HFFc6 (cell line): ENCODE measurements at places on chromosomes 11 and 22. TPM values are rescaled to one million over a fixed set of nuclear protein-coding genes. Genes with fewer than 3 reads are reported as not detected.

EIF3L gene
- total RNA-seq, result 316 to 351 TPM (median 343 TPM) in 3 replicates

DNA sequence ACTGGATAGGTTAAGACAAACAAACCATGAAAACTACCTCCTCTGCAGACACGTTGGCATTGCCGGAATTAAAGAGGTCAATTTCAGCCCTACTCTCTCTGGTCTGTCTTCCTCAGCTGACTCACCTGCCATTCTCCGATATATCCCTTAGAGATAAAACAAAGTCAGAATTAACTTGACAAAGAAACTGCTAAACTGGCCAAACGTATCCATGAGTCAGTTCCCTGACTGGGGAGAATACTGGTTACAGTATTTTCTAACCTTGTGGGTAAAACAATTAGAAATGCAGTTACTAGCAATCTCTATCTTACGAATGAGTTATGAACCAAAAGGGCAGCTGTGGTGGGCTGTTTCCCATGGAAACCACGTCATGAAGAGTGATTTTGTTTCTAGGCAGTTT lies 96.2 kb downstream of the RDX start:
- no peak for DNase-seq

- no peak for DNase-seq
These were observed 3.1 kb upstream of the PGGHG start for GRCh38 chr11:285894-286220.

DNA sequence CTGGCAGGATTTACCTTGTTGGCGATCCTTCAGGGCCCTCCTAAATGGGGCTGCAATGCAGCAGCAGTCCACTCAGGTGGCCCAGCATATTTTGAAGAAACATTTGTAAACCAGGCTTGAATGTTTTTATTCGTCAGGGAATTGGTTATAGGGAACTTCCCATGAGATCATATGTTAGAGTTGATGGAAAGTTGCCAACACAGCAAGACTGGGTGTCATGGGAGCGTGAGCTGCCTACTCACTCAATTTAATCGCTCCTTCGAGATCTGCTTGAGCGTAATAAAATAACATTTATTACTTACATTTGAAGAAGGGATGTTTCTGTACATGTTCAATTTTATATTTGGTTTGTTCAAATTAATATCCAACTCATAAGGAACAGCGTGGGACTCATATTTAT lies 19.4 kb downstream of the OR2AT4 start:
- DNase-seq, result no peak

DNA sequence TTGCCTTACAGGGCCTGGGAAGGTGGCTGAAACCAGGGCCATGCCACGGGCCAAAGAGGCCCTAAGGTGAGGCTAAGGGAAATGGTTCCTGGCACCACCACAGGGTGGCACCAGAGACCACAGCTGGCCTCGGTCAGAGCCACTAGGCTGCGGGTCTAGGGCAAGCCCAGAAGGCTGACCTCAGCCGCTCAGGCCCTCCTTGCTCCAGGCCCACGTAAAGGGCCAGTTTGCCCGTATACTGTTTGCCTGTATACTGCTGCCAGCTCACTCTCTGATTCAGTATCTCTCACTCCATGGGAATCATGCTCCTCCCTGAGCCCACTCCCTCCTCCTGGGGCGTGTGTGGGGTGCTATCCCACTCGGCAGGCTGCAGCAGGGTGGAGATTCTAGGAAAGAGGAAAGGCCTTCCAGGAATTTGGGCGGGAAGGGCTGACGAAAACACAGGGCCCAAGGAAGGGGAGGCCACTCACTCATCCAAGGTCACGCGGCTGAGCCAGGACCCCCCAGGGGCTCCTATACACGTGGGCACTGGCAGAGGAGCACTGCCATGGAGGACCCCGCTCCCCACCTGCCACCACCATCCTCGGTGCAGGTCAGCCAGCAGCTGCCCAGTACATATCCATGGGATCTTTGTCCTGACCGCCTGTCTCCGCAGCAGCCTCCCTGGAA lies 62.4 kb downstream of the NECTIN1 start:
- DNase-seq, result peak; percentile 39

BATF2 gene
- 0.15 to 0.41 TPM (median 0.22 TPM) in 3 replicates for total RNA-seq

GRCh38 chr22:31626427-31627150 lies 35.4 kb downstream of the PISD start:
- no peak for DNase-seq

GRCh38 chr22:27670701-27671412 lies 130.7 kb downstream of the MN1 start:
- no peak for DNase-seq

- no peak for DNase-seq
These were observed 940.0 kb downstream of the BRD1 start for GRCh38 chr22:48887394-48888332.

GRCh38 chr11:132048040-132048439 lies 677.6 kb downstream of the NTM start:
- DNase-seq, result no peak

DNA sequence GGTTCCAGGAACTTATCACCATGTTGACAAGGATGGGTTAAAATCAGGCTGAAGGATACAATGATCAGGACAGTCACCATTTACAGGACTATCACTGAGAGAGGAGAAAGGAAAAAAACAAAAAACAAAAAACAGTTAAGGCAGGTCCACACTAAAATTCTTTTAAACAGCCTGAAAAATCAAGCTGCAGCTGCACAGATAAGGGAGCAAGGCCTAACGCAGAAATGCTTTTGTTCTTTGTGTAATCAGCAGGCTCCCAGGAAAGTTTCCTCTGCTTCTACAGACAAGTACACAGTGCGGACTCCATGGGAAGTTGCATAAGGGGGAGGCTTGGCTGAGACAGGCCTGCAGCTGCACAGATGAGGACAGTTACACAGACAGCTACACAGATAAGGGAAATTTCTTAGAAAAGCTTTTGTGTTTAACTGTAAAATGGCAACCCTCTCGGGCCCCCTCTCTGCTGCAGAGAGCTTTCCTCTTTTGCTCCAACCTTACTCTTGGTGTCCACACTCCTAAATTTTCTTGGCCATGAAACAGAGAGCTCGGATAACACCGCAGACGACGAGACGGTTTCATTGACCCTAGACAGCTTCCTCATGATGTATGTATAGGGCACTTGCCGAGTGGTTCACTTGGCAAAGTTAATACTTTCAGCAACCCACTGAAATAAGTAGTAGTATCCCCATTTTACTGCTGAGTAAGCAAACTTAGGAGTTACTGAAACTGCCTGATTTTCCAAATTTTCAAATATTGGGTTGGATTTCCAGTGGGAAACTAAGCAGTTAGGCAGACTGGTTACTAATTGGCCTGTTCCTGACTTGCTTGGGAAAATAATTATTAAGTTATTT lies 45.5 kb downstream of the PIWIL3 start:
- no peak for DNase-seq

GRCh38 chr11:88534185-88534584 lies 196.6 kb upstream of the CTSC start:
- DNase-seq, result no peak

GRK3 gene
- not detected in 3 replicates for total RNA-seq

- DNase-seq, result peak; percentile 39
These were observed 98.3 kb upstream of the CHRM4 start for GRCh38 chr11:46489656-46490560.

GRCh38 chr11:10856689-10857458 lies 979 bp downstream of the ZBED5 start:
- DNase-seq, result peak; percentile 17

KLHDC7B gene
- total RNA-seq, result 0.05 to 0.09 TPM in 2 of 3 replicates, not detected in the other

FGF19 gene
- total RNA-seq, result not detected in 3 replicates

- no peak for DNase-seq
These were observed 92.9 kb downstream of the DHCR7 start for GRCh38 chr11:71355281-71355680.

DNA sequence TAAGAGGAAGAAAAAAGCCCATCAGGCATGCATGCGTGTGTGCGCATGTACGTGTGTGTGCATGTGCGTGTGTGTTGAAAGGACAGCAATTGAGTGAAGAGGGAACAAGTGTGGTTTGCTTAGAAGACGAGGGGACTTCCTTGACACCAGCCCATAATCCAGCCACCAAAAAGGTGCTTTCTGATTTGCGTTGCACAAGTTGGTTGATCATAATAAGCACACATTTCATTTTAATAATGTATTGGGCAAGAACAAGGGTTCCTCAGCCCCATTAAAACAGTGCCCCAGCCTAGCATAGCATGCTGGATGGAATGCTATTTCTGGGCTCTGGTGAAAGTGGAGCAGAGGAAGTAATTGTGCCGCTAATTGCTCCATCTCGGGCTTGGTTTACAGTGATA lies 493.2 kb downstream of the MIAT start:
- DNase-seq, result no peak

DNA sequence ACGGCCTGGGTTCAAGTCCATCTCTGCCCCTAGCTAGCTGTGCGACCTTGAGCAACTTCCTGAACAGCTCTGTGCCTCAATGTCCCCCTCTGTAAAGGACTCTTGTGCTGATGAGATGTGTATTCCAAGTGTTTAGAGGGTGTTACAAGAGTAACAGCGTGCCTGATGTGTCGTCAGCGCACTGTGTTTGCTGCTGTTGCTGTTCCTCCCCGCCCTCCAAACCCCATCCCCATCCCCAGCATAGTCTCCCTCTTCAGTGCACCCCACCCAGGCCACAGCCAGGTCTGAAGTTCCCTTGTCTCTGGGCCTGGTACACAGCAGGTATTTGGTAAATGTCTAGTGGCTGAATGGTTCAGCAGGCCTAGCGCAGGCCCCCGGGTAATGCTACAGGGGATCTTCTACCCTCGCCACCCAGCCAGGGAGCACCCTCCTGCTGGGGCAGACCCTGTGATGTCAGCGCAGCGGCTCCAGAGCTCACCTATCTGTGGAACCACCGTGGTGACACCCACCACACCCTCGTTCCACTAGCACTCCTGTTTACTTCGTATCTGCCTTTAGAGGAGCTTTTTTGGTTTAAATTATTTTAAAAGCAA lies 10.3 kb downstream of the CBX7 start:
- DNase-seq, result no peak

BANF1 gene
- 257 to 318 TPM (median 307 TPM) in 3 replicates for total RNA-seq

C11orf52 gene
- 0.33 to 0.74 TPM (median 0.35 TPM) in 3 replicates for total RNA-seq

DNA sequence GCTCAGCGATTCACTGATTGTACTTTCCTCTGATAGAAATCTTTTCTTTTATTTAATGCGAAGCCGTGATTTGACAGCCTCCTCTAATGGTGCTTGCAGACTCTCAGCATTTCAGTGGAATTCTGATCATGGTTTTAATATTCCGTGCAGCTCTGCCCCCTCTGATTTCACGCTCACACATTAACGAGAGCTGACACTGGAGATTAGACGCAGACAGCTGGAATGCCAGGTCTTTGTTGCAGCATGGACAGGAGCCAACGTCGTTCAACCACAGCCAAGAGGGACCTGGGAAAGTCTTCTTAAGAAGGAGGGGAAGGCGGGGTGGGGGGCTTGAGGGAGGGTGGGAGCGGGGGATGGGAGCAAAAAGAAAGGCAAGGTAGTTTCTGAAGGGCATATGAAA lies 186.4 kb downstream of the BLID start:
- DNase-seq, result peak; percentile 12

- no peak for DNase-seq
These were observed 1.4 kb upstream of the PPARA start for GRCh38 chr22:46148816-46149511.

DNAJB13 gene
- total RNA-seq, result 0.25 to 0.29 TPM in 2 of 3 replicates, not detected in the other

DNA sequence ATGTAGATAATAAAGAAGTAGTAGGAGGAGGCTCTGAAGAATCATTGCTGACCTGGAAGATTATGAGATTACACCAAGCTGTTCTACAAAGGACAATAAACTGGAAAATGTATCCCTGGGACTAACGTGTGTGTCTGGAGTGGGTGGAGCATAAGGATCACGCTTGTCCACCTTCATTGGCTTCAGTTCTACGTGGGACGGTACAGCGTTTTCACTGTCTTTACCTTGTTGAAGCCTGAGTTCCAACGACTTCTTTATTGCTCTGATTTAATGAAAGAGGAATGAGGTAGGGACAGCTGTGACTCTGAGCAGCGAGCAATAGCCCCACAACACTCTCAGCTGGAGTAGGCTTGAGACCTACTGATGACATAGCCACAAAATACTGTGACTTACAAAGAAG lies 87.0 kb downstream of the ARHGAP42 start:
- DNase-seq, result no peak

GRCh38 chr22:31173386-31174145 lies 13.6 kb downstream of the RNF185 start:
- peak; percentile 90 for DNase-seq

INPP5J gene
- total RNA-seq, result 0.64 to 1.0 TPM (median 1.0 TPM) in 3 replicates

- no peak for DNase-seq
These were observed 21.4 kb upstream of the RCN1 start for GRCh38 chr11:32069361-32070058.

- DNase-seq, result no peak
These were observed 64.5 kb upstream of the NECTIN1 start for GRCh38 chr11:119793335-119793984.

DNA sequence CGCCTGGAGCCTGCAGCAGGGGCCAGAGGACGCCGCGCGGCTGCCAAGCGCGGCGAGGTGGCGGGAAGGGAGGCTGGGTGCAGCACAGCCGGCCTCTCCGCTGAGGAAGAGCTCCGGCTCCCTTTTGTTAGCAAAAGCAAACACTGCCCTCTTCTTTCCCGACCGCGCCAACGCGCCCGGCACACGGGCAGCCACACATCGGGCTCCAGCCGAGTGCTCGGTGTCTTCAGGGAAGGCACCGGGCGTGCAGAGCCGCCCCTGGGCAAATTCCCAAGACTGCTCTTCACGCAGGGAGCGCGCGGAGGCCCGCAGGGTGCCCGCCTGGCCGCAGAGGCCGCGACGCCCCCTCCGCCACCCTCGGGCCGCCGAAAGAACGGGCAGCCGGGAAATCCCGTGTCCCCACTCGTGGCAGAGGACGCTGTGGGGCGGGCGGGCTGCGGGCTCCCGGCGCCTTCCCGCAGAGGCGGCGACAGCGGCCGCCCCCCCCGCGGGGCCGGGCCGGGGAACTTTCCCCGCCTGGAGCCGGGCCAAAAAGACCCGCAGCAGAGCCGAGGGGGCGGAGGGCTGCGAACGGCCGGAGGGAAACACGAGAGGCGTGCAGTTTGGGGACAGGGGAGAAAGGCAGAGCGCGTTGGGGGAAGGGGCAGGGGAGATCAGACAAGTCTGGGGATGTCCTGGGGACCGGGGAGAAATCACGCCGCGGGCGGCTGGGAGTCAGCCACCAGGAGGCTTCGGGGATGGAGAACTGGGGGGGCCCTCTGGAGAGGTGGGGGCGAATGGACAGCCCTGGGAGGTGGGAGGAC lies 931 bp downstream of the CADM1 start:
- DNase-seq, result no peak

- no peak for DNase-seq
These were observed 1479.2 kb downstream of the TBC1D22A start for GRCh38 chr22:48241658-48242057.

KCNC1 gene
- not detected in 3 replicates for total RNA-seq

GRCh38 chr11:57649826-57650738 lies at the start of gene YPEL4:
YPEL4 (minus strand) TSS chr11:57649912; CDS start chr11:57647107, 2,805 bp downstream.
- DNase-seq, result peak; percentile 45

DNA sequence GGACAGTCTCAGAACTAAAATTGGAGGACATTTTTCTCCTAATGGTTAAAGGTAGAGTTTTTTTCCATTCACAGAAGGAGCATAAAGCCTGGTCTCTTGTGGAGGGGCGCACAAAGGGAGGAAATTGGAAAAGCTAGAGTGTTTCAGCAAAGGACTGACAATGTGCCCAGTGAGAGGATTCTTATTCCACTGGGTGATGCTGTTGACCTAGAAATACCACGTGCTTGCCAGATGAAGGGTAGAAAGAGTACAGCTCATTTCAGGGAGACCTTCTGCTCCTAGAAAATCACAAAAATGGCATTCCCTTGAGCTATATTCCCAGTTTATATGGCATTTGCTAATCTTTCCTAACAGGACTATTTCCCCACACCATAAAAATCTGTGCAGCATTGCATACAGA lies 21.1 kb downstream of the MS4A6E start:
- DNase-seq, result no peak
